M059J (cell line): ENCODE measurements at places on chromosomes 13 and 19. TPM values are rescaled to one million over a fixed set of nuclear protein-coding genes. Genes with fewer than 3 reads are reported as not detected.

Gene OR10H4
- total RNA-seq, result not detected in 2 replicates

DNA sequence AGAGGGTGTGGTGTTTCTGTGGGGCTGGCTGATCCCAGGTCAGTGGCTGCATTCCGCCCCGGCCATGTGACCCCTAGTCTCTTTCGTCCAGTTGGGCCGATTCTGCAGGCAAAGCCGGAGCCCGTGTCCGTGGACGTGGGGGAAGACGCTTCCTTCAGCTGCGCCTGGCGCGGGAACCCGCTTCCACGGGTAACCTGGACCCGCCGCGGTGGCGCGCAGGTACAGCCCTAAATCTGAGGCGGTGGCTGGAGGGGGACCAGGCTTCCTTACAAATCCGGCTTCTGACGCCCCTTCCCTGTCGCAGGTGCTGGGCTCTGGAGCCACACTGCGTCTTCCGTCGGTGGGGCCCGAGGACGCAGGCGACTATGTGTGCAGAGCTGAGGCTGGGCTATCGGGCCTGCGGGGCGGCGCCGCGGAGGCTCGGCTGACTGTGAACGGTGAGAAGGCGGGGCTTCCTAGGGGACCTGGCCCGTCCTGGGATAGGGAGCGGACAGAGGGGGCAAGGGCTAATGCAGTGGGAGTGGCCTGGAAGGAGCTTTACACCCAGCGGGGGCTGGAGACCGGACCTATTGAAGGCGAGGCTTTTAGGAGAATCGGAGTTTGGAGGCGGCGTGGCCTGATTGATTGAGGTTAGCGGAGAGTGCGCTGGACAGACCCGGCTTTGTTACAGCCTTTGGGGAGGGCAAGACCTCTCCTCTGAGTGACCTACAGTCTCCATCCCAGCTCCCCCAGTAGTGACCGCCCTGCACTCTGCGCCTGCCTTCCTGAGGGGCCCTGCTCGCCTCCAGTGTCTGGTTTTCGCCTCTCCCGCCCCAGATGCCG lies 4.3 kb downstream of the KIRREL2 start:
- no peak for DNase-seq

GRCh38 chr13:77522444-77522843 lies 13.1 kb upstream of the SCEL start:
- no peak for DNase-seq

DNA sequence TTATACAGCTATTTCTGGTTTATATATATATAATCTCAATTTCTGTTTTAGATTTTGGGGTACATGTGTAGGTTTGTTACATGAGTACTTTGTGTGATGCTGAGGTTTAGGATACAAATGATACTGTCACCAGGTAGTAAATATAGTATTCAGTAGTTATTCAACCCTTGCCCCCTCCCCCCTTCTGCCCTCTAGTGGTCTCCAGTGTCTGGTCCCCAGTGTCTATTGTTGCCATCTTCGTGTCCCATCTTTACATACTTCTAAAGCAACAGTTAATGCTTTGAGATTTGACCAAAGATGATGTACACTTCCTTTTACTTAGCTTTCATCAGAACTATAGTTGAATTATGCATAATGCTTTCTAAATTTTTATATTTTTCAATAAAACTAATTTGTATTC lies 1623.4 kb upstream of the PRR20A start:
- DNase-seq, result no peak
